ENCODE measurements at places on chromosomes 3 and 15.

DNA sequence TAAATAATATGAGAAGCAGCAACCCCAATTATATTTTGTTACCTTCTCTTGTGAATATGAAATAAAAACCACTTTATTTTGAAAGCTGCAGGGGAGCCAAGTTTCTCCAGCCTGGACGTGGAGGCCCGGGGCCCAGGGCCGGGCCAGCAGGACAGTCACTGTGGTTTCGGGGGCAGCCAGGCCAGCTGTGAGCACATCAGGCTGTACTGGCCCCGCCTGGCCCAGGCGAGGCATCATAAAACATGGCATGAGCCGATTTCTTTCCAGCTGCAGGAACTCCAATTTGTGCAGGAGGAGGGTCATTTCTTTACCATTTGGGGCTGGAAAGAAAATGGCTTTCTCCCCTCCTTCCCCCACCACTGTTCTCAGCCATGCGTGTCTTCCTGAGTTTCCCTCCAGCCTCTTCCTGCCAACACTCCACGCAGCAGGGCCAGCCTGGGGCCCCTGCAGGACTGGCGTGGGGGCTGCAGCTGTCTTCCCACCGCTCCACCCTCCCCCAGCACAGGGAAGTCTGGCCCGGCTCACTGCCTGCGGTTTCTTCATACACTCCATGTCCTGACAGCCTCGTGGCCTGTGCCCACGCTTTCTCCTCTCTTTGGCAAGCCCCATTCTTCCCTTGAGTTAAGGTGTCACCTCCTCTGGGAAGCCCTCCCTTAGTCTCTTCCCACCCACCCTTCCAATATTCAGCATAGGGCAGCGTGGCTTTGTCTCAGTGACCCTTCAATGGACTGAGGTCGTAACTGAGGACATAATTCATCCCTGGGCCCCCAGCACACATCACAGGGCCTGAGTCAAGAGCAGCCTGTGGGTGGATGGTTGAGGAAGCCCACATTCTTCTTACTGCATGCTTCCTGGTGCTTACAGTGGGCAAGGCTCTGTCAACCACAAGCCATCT is 135.8 kb downstream of the CHSY1 start:
- no peak for DNase-seq

DNA sequence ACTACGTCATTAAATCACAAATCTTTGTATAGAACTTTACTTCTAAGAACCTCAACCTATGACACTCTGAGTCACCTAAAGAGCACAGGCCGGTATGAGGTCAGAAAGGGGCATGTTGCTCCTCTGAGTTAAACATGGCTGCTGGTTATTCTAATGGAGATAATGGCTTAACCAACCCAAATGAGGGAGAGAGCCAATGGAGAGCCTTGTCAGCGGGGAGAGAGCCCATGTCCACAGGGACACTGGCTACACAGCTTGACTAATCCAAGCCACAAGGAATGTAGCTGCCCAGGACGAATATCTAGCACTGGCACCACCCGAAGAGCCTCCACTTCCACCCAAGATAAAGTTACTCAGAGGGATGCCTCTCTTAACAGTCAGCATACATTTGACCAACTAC is 77.0 kb upstream of the STAC start:
- no peak for DNase-seq

DNA sequence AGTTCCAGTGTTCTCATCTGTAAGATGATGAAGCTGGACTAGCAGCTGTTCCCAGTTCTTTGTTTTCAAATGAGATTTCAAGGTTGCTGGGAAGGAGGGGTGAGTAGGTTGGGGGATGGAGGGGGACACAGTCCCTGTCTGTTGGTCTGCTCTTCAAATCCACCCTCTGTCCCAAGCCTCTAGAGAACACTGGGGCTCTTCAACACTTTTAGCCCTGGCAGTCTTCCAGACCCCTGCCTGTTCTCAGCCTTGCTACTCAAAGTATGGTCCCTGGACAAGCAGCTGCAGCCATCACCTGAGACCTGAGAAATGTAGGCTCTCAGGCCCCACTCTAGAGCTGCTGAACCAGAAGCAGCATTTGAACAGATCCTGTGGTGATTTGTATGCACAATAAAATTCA is 41.3 kb downstream of the NEK11 start:
- no peak for DNase-seq

GRCh38 chr3:15983693-15984092 is 185.9 kb upstream of the ANKRD28 start:
- DNase-seq = no peak

DNA sequence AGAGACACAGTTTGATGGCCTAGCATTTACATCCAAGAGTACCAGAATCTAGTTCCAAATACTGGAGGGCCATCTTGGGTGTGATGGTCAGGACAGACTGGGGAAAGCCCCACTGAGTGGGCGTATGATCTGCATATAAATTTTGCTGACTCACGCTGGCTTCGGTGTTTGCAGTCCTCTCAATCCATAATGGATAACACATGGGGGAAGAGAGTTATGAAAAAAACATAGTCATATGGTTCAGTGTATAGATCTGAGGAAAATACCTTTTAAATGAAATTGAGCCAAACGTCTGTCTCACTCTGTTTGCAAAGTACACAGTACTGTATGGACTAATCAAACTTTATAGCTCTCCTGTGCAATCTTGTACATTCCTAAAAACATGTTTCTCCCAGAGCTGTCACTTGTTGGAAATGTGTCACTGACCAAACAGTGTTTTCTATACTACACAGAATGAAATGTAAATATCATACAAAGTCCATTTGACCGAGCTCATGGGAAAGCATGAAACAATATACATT is 125.3 kb upstream of the THBS1 start:
- no peak for DNase-seq

DNA sequence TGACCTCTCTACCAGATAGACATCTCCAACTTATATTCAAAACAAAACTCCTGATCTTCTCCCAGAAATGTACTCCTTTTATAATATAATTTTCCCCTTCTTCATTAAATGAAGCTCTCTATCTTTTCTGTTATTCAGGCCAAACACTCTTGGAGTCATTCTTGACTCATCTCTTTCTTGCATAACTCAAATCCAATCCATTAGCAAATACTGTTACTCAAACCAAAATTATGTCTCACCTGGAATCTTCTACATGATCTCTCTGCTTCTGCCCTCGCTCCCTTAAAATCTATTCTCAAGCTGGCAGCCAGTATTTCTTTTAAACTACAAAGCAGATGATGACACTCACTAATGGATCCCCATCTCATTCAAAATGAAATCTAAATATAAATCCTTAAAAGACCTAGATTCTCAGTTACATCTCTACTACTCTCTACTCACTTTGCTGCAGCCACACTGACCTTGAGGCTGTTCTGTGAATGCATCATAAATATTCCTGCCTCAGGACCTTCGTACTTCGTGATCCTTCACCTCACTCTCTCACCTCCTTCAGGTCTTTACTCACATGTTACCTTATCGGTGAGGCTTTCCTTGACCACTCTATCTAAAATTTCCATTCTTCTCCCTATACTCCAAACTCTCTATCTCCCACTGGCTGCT is 160.9 kb downstream of the TBC1D5 start:
- DNase-seq = no peak

GRCh38 chr15:100809587-100809986 is 70.0 kb upstream of the ALDH1A3 start:
- no peak for DNase-seq

GRCh38 chr3:118755253-118755801 is 279.3 kb downstream of the IGSF11 start:
- no peak for DNase-seq

- no peak for DNase-seq
These were observed 42.3 kb downstream of the RSRC1 start for GRCh38 chr3:158152186-158152585.

GRCh38 chr15:85625166-85625830 is 169.4 kb downstream of the KLHL25 start:
- no peak for DNase-seq

GRCh38 chr15:57920911-57921310 is 144.6 kb downstream of the ALDH1A2 start:
- DNase-seq = no peak

DNA sequence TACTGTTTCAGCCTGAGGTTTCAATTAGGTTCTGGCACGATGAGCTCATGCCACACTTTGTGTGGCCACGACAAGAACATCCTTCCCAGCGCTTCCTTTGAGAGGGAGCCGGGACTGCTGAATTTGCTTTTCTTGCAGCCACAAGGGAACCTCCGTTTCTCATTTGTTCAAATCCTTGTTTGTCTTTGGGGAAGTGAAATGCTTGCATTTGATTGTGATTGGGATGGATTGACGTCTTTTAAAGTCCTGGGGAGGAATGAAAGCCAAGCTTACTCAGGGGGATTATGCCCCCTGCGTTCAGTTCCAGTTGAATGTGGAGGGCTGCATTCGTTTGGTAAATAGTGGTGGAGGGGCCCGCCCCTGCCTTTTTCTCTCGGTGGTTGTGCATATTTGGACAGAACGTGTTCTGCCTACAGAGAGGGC is 277.6 kb downstream of the THSD4 start:
- no peak for DNase-seq

GRCh38 chr15:33047077-33047476 is 147.4 kb downstream of the FMN1 start:
- DNase-seq = no peak

GRCh38 chr15:39919748-39920509 is at the start of gene GPR176:
TSS of gene GPR176 (minus strand) at chr15:39920266. CDS start at chr15:39920026, 240 bp downstream.
- no peak for DNase-seq

DNA sequence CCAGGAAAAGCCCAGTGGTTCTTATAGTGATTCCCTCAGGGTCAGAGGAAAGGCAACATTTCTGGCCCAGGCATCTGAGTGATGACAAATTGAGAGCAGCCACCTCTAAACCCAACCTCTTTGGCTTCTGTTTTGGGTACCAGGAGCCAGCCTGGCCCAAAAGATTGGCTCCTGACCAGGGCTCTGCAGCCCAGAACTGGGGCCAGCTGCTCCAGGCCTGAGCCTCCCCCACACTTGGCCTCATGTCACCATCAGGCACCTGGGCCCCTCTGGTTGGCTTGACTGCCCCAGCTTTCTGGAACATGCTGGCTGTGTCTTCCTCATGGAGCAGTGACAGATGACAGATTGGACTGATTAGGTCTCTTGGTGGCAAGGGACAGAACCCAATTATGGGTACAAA is 26.0 kb upstream of the HCN4 start:
- no peak for DNase-seq

All from cortex of kidney (tissue), 1 donor.